ENCODE measurements at places on chromosomes 11 and 22.

- no peak for DNase-seq
These were observed 6.6 kb downstream of the CARS1 start for GRCh38 chr11:3050386-3051195.

- DNase-seq, result no peak
These were observed 30.3 kb downstream of the PDGFB start for GRCh38 chr22:39214383-39215069.

DNA sequence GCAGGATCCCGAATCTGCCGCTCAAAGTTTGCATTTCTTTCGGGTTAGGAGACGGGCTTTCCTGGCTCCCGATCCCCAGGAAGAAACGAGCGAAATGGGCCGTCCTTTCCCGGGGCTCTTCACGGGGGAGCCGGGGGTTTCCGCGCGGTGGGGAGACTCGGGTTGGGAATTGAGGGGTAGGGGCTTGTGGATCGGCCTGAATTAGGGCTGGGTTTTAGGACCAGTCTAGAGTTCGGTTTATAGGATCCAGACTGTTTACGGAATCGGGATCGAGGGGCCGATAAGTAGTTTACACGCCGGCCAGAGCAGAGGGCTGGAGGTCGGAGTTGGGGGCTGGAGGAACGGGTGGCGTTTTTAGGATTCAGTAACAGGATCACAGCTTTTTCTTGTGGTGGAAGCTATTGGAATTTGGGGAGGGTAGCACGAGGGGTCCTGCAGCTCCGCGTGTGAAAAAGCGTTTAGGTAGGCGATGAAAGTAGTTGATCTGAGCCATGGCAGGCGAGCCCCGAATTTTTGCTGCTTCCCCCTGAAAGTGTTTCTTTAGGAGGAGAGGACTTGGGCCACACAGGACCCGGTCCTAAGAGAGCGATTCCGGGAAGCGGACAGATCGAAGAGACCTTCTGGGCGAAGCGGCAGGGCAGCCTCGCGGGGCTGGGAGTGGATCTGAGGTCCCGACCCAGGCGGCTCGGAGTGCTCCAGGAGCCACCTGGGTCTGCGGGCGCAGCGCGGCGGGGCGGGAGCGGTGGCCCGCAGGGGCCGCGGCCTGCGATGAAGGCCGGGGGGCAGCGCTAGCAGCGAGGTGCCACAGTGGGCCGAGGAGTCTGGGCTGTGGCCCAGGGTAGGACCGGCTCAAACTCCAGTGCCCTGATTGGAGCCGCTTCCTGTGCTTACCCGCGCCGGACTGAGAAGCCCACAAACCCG, 1.6 kb downstream of the PKNOX2 start:
- no peak for DNase-seq

DNA sequence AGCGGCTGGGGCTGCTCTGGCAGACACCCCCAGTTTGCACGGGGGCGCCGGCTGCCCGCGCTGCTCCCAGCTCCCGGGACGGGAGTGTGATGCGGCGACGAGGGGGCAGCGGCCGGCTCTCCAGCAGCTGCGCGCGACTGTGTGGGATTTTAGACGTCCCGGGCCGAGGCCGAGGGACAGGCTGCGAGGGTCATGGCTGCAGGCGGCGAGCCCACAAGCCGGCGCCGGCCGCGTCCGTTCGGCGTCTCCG, 159 bp downstream of the FZD4 start:
- DNase-seq, result no peak

- DNase-seq, result no peak
These were observed 100.1 kb downstream of the SLC1A2 start for GRCh38 chr11:35318977-35319925.

DNA sequence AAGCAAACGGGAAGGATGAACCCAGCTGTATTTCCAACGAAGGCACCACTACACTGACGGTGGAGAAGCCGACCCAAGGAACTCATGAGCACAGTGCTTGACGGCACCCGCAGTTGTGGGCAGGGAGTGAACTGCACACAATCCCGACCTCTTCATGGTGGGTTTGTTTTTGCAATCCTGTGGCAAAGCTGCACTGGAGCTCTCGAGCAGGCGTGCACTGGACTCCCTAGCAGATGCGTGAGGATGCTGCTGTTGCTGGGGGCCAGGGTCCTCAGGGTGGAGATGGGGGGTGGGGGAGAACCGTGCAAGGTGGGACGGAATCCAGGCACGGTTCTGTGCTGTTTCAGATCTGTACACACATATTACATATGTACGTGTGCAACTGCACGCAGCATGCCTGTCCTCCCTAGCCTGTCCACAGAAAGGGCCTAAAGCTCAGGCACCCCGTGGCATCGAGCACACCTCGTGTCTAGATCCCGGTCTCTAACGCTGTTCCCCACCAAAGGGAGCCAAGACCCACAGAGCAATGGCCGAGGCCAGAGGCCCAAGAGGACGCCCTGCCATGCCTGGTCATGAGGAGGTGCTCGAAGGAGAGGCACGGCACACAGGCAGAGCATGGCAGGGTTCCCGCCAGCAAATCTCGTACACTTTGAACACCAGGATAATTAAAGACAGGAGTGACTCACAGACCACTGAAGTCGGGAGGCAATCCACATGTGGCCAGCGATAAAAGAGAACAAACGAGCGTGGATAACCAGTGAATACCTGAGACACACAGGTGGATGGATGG, 17.6 kb downstream of the ALG12 start:
- no peak for DNase-seq
